Activated T-cell treated with anti-CD3 and anti-CD28 coated beads for 4 hours (primary cell): ENCODE measurements at places on chromosomes 11 and 22.

- no peak for DNase-seq
Measured at GRCh38 chr11:13761250-13761649, 92.8 kb downstream of the FAR1 start.

- DNase-seq: no peak
Measured at GRCh38 chr11:37532271-37532670, 934.2 kb upstream of the RAG2 start.

DNA sequence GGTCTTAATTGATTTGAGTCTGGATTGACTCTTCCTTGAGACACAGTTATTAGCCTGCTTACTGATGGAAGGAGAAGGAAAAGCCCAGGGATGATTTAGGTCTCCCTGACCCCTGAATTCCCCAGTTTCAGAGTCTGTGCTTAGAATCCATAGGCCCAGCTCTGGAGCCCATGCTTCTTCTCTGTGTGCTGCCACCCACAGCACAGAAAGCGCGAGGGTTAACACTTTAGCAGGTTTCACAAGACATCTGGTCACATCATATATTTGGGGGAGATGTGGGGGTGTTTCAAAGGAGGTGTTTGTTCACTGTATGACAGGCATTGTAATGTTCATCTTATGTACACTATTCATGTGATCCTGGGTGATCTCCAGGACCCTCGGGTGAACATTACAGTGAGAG is 107.0 kb downstream of the PPP6R3 start:
- no peak for DNase-seq

DNA sequence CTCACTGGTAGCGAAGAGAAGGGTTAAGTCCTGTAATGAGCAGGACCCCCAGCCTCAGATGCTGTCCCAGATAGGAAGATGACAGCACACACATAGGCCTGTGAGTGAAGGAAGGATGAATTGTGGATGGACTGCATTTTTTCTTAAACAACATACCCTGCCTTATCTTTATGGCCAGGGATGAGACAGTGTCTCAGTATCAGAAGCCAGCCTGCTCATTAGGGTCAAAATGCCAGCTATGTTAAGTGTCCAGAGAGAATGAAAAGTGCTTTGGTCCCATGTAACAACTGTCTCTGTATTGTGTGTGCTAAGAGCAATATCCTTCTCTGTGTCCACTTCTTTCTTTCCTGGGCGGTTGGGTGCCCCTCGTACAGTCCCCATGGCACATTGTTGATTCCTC is 30.2 kb downstream of the PPFIBP2 start:
- no peak for DNase-seq

DNA sequence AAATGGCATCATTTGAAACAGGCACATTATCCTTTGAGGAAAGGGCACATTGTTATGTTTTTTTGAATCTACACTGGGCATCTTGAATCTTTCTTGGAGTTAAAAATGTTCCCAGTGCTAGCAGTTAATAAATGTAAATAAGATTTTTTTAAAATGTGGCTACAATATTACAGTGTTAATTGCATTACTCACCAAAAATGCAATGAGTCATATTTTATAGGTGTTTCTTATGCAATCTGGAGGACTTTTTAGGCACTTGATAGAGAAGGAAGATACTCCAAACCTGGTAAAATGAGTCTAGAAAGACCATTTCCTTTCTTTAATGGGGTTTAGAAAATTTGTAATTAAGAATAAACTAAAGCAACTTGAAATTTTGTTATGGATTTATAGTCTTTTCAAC is 238.0 kb downstream of the METTL15 start:
- no peak for DNase-seq

- DNase-seq: no peak
Measured at GRCh38 chr11:61158691-61159381, 2.4 kb downstream of the VPS37C start.

DNA sequence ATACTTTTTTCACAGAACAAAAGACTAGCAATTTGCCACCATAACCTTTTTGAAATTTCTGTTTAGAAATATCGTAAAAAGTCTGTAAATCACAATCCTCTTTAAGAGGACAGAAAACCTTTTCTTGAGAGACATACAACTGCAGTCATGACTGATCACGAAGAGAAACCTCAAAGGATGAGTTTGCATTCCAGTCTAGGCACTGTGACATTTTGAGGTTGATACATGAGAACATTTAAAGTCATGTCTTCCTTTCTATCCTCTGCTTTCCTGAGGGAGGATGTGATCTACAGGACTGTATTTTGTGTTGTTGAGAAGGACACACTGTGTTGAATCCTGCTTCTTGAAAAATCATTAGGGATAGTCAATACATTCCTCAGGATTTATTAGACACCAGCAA is 476.7 kb upstream of the CCDC179 start:
- DNase-seq: no peak

DNA sequence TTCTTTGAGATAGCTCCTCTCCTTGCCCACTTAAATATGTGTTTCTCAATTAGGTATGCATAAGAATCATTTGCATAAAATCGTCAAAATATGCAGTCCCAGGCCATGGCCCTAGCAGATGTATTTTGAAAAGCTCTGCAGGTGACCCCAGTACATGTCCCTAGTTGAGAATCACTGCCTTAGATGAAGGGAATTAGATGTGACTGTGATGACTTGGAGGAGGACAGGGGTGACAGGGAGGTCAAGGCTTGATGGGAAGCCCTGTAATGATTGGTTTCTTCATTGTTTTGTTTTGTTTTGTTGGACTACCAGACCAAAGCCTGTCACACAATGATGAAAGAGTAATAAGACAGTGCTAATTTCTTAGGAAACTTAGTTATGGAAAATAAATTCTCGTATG is 74.4 kb downstream of the TNRC6B start:
- no peak for DNase-seq

- DNase-seq: no peak
Measured at GRCh38 chr22:48959496-48959895, 868.2 kb downstream of the BRD1 start.

GRCh38 chr22:24444729-24445466 is 17.5 kb downstream of the ADORA2A start:
- DNase-seq: no peak

DNA sequence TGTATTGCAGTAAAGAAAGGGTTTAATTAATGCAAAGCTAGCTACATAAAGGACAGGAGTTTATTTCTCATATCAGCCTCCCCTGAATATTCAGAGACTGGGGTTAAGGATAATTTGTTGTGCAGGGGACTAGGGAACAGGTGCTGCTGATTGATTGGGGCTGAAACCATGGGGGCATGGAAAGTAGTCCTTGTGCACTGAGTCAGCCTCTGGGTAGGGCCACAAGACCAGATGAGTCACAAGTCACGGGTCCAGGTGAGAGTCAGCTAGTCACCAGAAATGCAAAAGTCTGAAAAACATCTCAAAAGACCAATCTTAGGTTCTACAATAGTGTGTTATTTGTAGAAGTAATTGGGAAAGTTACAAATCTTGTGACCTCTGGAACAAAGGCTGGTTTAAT is 32.9 kb upstream of the SYT13 start:
- no peak for DNase-seq

- no peak for DNase-seq
Measured at GRCh38 chr11:98456308-98456680, 564.5 kb upstream of the CNTN5 start.

GRCh38 chr11:108853864-108854263 is 189.0 kb downstream of the DDX10 start:
- no peak for DNase-seq

GRCh38 chr22:22745225-22746060 is 101.0 kb downstream of the GGTLC2 start:
- peak; percentile 14 for DNase-seq

DNA sequence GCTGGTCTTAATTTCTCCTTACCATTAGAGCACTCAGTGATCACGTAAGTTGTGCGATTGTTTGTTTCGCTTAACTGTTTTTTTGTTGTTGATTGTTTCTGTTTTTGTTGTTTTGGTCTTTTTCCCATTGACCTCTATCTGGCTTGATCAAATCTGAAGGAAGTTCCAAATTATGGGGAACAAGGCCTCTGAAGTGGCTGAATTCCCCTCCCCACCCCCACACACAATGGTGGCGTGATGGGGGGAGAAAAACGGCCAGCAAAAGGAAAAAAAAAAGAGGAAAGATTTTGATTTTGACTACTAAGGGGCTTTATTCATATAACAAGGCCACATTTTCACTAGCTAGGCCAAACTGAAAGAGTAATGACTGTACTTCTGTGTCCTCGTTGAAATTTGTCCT is 53.6 kb downstream of the OSBPL5 start:
- no peak for DNase-seq

DNA sequence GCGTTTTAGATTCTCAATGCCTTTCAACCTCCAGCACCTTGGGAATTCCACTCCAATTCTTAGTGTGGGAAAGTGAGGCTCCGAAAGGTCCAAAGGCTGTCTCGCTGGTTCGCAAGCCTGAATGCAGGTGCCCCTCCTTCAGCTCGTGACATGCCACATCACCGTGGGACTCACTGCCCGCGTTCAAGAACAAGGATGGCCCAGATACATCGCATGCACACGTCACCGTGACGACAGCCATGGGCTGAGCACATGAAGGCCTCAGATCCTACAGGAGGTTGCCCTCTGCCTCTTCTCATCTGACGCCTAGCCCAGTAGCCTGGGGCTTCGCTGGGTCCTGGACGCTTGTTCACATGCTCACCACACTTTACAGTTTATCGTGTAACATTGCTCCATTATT is 4.4 kb upstream of the LINC01488 start:
- no peak for DNase-seq
